ENCODE measurements at places on chromosomes 4 and X.

DNA sequence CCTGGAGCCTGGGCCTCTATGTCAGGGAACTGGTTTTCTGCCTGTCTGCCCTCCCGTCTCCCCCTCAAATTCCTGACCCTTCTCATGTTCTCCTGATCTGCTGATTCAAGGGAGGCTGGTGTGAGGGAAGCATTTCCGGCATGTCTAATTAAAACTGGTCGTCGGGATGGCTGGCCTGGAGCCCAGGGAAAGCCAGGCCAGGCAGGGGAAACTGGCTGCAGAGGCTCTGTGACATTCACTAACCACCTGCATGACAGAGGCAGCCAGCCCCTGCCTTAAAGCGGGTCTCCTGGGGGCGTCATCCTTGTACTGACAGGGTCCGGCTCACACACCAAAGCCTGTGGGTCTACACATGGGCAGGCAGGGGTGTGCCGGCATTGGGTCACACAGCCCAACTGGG lies 35.2 kb downstream of the ABLIM2 start:
- DNase-seq, result no peak

GRCh38 chr4:70842761-70843435 lies 3.2 kb upstream of the GRSF1 start:
- no peak for DNase-seq

- DNase-seq, result no peak
Observed at GRCh38 chr4:73433140-73433539, 2.9 kb upstream of the AFP start.

DNA sequence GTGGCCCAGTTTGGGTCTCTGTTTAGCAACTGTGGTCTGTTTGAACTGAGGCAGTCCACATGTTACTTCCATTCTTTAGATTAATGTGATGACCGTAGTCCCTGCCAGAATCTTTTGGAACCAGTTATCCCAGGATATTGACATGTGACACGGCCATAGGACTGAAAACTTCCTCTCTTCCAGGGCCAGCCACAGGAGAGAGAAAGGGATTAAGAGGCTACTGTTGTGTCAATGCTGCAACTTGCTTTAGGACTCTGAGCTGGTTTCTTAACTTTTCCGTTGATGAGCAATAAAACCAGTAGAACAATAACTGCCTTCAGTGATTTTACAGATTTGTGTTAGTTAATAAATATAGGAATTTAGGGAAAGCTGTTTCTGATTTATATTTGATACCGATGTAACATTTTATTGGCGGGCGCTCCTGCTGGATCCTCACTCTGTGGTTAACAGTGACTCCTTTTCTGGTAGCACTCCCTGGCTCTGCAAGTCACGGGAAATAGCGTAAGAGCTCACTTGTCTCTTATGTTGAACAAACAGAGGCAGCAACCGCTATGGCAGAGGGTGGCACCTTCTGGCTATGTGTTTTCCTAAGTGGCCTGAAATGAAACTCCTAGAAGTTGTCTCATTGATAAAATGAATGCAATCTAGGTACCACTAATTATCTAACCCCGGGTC lies 2.5 kb downstream of the TENM3 start:
- DNase-seq, result no peak

- DNase-seq, result no peak
Observed at GRCh38 chr4:23324021-23324690, 565.7 kb downstream of the PPARGC1A start.

DNA sequence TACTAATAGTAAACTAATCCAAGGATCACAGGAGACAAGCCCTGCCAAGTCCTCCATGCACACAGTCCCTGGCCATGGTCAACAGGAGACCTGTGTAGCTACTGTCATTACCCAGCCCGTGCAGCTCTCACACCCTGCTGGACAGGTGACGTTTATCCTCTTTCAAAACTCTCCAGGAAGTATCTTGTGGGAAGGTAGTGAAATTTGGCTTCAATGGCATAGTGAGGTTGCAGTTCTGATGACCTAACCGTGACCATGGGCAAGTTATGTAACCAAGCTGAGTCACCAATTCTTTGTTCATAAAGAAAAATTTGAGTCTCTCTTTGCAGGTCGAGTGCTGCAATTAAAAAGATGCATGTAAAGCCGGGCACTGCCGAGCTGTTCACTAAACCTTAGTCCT lies 11.3 kb upstream of the SLC2A9 start:
- no peak for DNase-seq

DNA sequence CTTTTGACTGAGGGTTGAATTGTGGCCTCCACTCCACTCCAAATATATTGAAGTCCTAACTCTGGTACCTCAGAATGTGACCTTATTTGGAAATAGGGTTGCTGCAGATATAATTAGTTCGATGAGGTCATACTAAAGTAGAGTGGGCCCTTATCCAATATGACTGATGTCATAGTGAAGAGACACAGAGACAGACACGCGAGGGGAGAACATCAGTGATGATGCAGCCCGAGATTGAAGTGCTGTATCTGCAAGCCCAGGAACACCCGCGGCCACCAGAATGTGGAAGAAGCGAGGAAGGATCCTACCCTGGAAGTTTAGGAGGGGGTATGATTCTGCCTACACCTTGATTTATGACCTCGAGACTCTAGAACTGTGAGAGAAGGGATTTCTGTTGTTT lies 279.0 kb downstream of the ANKRD50 start:
- no peak for DNase-seq
